Upper lobe of left lung (tissue), 6 donors: ENCODE measurements at places on chromosomes 2 and 18. TPM values are rescaled to one million over a fixed set of nuclear protein-coding genes. Genes with fewer than 3 reads are reported as not detected.

CSRNP3 gene
- total RNA-seq, result 2.0 TPM

IL1RL1 gene
- total RNA-seq, result 50.9 TPM

PCARE gene
- 0.71 TPM for total RNA-seq

NEU2 gene
- not detected for total RNA-seq

IL1R2 gene
- 76.7 TPM for total RNA-seq

RFTN2 gene
- 7.0 TPM for total RNA-seq

IKZF2 gene
- 12.6 TPM for total RNA-seq

SH3BP4 gene
- 57.3 TPM for total RNA-seq
